Glomerular endothelial cell (primary cell): ENCODE measurements at places on chromosomes 4 and X.
A peak's percentile ranks its signal among the peaks of the same experiment; 100 is the strongest.

GRCh38 chrX:77442728-77443127 lies 4.5 kb upstream of the FGF16 start:
- DNase-seq = peak; percentile 78

- DNase-seq = no peak
Observed at GRCh38 chr4:48275247-48275646, 5.6 kb upstream of the TEC start.

DNA sequence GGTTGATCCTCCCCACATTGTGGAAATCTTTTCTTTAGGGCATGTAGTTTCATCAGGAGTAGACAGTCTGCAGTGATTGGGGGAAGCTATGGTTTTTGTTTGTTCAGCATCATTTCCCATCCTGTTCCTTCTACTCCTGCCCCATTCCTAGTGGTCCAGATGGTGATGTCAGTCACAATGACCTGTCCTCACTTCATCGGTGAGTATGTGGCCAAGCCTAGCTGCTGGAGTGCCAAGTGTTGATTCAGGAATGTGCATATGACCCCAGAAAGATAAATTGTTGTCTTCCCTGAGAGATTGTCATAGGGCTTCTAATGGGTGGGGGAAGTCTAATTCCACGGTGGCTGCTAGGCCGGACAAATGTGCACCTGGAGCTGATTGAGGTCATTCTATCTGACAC lies 130.6 kb upstream of the FAT1 start:
- DNase-seq = no peak

- DNase-seq = no peak
Observed at GRCh38 chr4:55442541-55442940, 46.8 kb downstream of the TMEM165 start.

DNA sequence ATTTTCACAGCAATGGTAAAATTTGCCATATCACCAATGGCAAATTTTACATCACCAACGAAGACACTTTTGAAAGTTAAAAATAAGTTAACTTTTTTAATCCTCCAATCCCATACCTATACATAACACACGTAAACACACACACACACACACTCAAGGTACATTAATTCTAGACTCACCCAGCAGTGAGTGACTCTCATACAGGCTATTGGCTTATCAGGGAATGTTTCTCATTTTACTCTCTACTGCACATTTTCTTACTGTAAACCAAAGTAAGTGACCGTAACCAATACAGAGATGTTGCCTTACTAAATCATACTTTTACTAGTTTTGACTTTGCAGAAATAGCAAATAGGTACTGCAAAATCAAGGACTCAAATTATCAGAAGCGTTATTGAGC lies 2.3 kb downstream of the VEGFC start:
- DNase-seq = no peak

- no peak for DNase-seq
Observed at GRCh38 chrX:143635915-143636314, at the start of gene SLITRK4. TSS of gene SLITRK4 (minus strand) at chrX:143636101. CDS start at chrX:143631108, 4,993 bp downstream.

DNA sequence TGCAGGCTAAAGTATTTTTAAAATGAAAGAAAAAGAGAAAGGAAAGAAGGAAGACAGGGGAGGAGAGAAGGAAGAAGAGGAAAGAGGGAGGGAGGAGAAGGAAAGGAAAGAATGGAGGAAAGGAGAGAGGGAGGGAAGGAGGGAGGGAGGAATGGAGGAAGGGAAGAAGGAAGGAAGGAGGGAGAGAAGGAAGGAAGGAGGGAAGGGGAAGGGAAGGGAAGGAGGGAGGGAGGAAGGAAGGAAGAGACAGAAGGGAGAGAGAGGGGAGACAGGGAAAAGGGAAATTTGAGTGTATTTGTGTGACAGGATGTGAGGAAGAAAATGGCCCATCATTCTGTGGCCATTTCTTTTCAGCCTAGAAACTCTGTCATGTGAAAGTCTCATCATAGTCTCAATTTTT lies 14.9 kb upstream of the PLAC1 start:
- no peak for DNase-seq

DNA sequence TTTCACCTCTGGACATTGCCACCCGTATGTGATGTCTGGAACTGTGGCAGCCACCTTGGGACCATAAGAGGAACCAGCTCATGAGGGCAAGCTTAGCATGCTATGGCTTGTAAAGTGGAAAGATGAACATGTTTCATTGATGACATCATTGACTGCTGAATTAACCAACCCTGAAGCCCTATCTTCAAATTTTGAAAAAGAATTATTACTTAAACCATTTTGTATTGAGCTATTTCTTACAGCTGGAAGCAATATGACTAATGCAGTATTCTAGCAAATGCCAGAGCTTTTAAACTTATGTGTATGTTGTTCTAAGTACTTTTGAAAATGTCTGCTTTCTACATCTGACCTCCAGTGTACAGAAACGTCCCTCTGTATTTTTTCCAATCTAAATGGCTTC lies 18.1 kb downstream of the GUCY2F start:
- no peak for DNase-seq

DNA sequence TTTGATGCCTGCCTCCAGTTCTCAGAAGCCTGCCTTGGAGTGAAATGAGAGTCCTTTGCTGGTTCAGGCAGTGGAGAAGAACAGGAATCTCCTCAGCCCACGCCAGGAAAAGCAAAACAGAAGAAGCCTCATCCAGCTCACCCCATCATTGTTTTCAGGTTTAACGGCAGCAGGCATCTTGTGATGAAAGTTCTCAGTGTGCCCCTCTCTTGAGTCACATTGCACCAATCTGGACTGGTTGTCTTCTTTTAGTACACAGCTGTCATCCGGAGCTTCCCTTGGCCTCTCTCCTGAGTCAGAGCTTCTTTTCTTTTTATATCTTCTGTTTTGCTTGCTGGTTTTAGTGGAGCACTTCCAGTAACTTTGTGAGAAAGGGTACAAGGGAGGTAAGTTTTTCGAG lies 50.9 kb downstream of the TSPAN7 start:
- DNase-seq = no peak

GRCh38 chr4:18689308-18690115 lies 668.0 kb upstream of the LCORL start:
- peak; percentile 57 for DNase-seq

DNA sequence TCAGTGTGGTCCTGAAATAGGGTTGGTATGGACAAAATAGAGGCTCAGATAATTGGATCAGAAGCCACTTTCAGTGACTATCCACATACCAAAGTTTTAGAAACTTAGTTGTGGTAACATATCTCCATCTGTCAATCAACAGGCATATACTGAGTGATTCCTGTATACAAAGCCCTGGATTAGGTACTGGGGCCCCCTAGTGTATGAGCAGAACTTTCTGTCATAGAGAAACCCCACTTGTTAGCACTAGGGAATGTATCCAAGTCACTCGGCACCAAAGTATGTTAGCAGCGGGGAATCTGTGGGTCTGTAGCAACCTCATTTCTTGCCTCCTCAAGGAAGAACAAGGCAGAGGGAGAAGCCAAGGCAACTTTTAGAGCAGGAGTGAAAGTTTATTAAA lies 50.7 kb downstream of the MAP7D3 start:
- no peak for DNase-seq

DNA sequence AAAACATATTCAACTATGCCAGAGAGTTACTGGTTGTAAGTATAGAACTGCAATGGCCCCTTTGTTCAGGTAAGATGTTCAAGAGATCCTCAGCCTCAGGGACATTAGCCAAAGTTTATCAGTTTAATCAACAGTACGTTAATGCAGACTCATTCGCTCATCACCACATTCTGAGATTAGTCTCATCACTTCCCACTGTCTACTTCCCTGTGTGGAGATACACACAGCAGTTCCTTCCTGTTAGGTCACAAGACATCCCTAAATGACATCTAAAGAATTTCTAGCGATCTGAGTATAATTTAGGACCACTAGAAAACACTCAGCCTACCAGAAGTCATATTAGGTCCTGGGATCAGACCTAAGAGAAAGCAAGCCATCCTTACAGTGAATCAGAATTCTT lies 10.4 kb downstream of the SLC10A7 start:
- no peak for DNase-seq

- no peak for DNase-seq
Observed at GRCh38 chr4:153787061-153787560, 1.8 kb downstream of the SFRP2 start.

DNA sequence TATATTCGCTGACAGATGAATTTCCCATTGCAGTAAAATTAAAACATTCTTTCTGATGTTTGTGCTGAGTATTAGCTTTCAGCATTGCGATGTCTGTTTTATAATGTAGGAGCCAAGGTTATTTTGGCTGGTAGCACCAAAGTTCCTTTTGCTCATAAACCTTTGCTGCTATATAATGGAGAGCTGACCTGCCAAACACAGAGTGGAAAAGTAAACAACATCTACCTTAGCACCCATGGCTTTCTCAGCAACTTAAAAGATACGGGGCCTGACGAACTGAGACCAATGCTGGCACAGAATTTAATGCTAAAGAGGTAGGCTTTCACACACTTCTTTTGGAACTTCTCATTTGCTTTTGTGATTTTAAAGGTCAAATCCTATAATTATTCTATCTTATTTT lies 46.0 kb downstream of the WDR19 start:
- no peak for DNase-seq

- no peak for DNase-seq
Observed at GRCh38 chr4:7429069-7429416, 5.7 kb downstream of the PSAPL1 start.

GRCh38 chr4:185468999-185469398 lies 2.5 kb downstream of the CCDC110 start:
- no peak for DNase-seq

GRCh38 chr4:89820010-89820409 lies 17.0 kb downstream of the SNCA start:
- DNase-seq = no peak

DNA sequence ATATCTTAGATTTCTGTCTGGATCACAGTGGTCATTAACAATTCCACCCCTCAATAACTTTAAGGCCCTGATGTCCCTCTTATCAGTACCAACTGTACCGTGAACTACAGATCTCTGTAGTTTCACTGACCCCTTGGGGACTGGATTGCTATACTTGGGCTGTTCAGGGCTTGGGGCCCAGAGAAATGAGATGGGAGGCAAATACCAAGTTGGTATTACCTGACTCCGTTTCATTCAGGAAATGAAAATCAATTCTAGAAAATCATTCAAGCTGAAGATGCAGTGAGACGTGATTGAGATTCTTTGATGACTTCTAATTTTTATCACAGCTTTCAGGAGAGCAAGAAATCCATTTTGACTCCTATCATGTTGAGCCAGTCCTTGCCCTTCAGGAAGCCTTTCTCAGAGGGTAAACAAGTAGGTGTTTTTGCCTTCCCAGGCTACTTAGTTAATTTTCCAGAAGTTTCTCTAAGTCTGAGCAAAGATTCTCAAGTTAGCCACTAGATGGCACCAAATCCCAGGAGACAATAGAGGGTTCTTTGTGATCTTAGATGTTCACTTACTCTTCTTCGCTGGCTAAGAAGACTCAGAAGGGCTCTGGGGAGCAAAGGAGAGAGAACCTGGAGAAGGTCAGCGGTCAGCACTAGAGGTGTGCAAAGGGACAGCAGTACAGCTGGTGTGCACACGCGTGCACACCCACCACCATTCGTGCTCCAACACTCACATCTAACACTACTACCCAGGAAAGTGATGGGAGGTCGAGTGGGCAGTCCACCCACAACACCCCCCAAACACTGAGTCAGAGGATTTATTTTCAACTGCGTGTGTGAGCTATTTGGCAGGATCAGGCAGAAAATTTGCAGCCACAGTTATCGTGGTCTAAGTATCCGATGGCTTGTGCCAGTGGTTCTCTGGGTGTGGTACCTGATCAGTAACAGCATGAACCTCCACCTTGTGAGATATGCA lies 7.4 kb downstream of the HNRNPH2 start:
- peak; percentile 68 for DNase-seq

DNA sequence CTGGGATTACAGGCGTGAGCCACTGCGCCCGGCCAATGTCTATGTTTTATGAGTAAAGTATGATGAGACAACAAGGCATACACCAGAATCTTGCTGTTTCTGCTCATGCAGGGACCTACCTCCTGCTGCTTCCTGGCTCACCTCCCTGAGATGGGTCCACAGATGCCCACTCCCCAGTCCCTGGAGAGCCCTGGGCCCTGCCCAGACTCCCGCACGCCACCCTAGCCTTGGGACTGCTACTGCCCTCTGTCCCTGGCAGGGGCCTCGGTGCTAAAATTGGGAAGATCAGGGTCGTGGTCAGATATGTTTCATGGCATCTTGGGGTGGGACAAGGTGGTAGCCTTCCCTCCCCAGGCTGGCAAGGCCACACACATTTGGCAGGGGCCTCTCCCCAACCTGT lies 84.3 kb upstream of the BCOR start:
- DNase-seq = no peak

- DNase-seq = no peak
Observed at GRCh38 chrX:154717824-154718223, 33.1 kb downstream of the GAB3 start.

DNA sequence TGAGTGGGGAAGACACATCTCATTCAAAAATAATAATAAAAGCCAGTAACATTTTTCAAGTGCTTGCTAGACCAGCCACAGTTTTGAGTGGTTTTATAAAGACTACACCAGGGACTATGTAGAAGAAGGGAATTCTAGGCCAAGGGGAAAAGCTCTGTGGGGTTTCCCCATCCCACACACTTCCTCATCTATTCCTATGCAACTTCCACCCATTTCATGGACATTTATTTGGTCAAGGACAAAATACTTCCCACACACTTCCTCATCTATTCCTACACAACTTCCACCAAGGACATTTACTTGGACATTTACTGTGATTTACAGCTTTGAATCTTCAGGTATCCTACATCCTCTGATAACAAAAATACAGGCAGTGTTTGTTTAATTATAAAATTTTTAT lies 86.5 kb upstream of the KLF3 start:
- DNase-seq = no peak

DNA sequence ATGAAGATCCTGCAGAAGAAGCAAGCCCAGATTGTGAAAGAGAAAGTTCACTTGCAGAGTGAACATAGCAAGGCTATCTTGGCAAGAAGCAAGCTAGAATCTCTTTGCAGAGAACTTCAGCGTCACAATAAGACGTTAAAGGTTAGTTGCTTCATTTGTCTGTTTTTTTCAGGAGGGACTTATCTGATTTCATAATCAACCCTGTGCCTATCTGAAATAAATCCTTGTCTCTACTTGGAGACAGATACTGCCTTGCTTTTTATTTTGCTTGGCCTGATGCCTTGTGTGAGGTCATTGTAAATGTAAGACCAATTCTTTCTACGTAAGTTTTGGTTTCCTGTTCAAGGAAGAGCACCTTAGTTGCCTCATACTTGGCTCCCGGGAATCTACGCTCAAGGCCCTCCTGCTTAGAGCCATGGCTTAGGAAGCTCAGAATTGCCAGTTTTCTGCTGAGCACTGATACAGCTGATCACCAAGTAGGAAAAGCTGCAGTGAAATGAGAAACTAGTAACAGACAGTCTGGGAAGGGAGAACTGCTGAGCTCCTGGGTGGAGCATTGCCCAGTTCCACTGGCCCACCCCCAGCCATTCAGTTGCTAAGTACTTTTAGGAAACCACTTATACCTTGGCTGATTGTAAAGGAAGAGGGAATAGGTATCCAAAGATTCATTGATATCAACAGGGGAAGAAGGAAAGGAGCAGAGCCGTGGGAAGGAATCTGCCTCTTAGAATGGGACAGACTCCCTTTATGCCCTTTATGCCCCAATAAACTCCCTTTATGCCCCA lies 41.8 kb downstream of the RBBP7 start:
- no peak for DNase-seq

- no peak for DNase-seq
Observed at GRCh38 chr4:124151031-124151430, 561.5 kb downstream of the ANKRD50 start.
